Lower leg skin (tissue), 4 donors: ENCODE measurements at places on chromosomes 1 and 21.

- DNase-seq = no peak
Measured at GRCh38 chr1:16491056-16491675, 22.9 kb downstream of the RNU1-1 start.

DNA sequence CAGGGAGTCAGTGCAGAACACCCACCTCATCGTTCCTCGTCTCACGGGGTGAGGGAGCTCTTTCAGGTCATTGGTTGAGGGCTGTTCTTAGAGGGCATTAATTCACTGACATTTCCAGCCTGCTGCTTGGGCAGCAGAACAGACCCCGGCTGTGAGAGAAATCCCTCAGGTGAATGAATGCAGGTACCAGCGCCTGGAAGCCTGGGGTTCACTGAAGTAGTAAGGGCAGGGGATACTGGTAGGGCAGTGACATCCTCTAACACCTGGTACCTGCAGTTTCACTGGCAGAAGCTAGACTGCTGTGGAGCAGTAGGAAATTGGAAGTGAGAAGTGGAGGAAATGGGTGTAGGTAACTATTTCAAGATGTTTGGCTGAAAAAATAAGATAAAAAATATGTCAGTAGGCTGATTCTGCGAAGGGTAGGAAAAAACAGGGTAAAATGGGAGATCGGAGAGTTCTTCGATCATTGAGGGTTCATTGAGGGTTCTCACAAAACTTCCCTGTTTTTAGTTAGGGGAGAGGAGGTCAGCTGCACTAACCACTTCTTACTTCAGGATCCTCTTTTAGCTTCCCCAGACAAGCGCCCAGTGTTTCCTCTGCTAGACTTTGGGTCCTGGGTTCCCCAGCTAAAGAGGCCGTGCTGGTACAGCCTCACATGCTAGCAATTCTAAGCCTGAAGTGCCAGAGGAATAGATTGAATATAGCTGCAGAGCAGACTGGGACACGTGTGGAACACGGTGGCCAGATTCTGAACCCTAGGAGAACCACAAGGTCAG, 55.2 kb downstream of the RNF220 start:
- no peak for DNase-seq

- DNase-seq = no peak
Measured at GRCh38 chr1:200248541-200248940, 161.3 kb downstream of the ZNF281 start.

GRCh38 chr1:159282118-159282517, 20.0 kb upstream of the FCER1A start:
- DNase-seq = no peak

- DNase-seq = peak; percentile 90
Measured at GRCh38 chr1:1777950-1778662, at the start of gene NADK. TSS of gene NADK (minus strand) at chr1:1778470. CDS start at chr1:1765406, 13,064 bp downstream.

- DNase-seq = no peak
Measured at GRCh38 chr1:4467241-4467640, 187.2 kb upstream of the AJAP1 start.

- no peak for DNase-seq
Measured at GRCh38 chr1:180584869-180585268, 26.1 kb downstream of the OVAAL start.

DNA sequence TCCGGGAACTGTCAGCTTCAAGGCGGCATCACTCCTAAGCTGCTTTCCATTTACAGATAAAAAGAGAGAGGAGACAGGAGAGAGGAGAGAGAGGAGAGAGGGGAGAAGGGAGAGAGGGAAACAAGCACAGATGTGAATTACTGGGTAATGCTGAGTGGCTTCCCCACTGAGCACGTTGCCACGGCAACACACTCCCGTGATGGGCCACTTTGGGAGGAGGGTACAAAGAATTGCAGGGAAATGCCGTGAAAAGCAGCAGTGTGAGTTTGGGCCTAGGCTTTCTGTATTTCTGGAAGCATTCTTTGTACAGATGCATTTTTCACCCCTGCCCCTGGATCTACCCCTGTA, 128.0 kb upstream of the IRF2BP2 start:
- DNase-seq = no peak

DNA sequence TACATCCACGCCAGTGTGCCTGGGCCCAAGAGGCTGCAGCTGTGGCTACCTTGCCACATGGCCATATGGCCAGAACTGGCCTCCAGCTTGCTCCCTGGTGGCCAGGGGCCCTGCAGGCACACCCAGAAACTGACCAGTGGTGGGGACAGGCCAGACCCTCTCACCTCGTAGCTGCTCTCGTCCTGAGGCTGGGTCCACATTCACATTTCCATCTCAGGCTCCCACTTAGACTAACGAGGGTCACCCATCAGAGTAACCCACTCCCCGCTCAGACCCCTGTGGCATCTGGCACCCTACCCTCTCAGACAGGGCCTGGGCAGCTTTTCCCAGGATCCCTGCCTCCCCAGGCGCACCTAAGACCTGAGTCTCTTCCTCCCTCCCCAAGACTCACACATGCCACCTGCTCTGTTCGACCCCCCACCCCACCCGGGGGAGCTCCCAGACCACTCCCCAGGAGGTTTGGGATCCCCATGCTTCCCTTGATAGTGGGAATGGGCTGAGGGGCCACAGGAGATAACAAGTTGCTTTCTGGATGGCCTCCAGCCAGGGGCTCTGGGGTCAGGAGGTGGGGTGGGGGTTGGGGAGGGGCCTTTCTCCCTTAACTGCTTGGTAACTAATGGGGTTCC, 21.3 kb upstream of the RNU1-4 start:
- DNase-seq = peak; percentile 88

GRCh38 chr1:76919085-76919484, 51.8 kb downstream of the ST6GALNAC5 start:
- no peak for DNase-seq

DNA sequence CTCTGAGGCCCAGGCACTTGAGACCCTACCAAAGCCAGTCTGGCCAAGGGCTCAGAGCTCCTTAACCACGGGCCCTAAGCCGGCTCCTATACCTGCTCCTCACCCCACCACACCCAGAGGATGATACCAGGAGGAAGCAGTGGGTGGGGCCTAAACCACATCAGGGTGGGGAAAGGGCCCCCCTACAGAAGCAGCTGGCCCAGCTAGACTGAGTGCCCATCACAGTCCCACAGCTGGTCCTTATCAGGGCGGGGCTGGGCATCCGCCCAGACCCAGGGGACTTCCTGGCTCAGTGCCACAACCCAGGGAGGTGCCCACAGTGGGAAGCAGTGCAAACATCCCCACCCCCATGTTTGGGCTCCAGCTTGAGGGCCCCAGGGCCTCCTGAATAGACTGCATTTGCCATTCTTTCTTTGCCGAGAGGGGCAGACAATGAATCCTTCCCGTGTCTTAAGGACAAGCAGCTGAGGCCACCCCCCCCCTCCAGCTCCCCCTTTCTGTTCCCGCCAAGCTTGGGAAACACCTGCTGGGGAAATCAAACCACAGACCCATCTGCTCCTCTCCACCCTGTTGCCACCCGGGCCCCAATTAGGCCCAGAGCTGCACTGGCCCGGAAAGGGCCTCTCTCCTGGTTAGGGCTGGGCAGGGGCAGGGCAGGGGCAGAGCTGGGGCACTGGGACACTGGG, 6.2 kb downstream of the E2F2 start:
- DNase-seq = no peak

- no peak for DNase-seq
Measured at GRCh38 chr1:167056529-167057231, 33.5 kb downstream of the GPA33 start.

DNA sequence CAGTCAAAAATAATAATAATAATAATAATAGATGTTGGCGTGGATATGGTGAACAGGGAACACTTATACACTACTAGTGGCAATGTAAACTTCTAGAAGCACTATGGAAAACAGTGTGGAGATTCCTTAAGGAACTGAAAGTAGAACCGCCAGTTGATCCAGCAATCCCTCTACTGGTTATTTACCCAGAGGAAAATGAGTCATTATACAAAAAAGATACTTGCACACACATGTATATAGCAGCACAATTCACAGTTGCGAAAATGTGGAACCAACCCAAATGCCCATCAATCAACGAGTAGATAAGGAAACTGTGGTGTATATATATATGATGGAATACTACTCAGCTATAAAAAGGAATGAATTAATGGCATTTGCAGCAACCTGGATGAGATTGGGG, 176.0 kb downstream of the PLPP3 start:
- no peak for DNase-seq

GRCh38 chr21:44626262-44626661, 631 bp upstream of the KRTAP10-9 start:
- DNase-seq = no peak

GRCh38 chr1:20248971-20249612, 41.6 kb upstream of the VWA5B1 start:
- DNase-seq = no peak
